ENCODE measurements at places on chromosomes 12 and 14.

GRCh38 chr12:46554460-46554859 lies 181.9 kb upstream of the SLC38A2 start:
- DNase-seq, result no peak

- no peak for DNase-seq
These were observed 16.9 kb upstream of the AICDA start for GRCh38 chr12:8629486-8630033.

DNA sequence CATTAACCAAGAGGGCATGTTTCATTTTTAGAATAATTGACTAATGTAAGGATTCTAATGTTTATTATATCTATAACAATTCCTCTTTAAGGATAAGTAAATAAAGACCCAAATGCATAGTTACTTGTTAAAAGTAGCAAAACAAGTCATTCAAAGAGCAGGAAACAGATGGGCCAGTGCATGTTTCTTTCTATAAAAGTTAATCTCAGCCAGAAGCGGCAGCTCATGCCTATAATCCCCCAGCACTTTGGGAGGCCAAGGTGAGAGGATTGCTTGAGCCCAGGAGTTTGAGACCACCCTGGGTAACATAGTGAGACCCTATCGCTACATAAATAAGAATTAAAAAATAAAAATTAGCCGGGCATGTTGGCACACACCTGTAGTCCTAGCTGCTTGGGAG lies 391.0 kb upstream of the RGS6 start:
- no peak for DNase-seq

DNA sequence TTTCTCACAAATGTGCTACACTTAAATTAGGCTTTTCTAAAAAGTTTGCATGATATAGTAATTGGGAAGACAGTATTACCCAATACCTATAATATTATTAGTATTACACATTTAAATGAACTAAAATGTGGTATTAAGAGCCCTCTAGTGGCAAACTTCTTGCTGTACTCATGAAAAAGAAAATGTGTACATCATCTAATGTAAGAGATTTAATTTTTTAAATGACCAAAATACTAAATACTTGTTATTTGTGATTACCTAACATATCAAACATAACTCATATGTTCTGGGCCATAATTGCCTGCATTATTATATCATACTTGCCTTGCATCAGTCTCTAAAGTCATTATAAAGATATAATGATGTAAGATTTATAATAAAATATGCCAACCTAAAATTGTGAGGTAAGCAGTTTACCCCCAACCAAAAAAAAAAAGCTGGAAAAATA lies 64.2 kb downstream of the DNAI7 start:
- DNase-seq, result no peak

GRCh38 chr14:54652188-54652587 lies 85.3 kb downstream of the SAMD4A start:
- no peak for DNase-seq

- peak; percentile 39 for DNase-seq
These were observed 20.5 kb downstream of the VCPKMT start for GRCh38 chr14:50095895-50096294.

DNA sequence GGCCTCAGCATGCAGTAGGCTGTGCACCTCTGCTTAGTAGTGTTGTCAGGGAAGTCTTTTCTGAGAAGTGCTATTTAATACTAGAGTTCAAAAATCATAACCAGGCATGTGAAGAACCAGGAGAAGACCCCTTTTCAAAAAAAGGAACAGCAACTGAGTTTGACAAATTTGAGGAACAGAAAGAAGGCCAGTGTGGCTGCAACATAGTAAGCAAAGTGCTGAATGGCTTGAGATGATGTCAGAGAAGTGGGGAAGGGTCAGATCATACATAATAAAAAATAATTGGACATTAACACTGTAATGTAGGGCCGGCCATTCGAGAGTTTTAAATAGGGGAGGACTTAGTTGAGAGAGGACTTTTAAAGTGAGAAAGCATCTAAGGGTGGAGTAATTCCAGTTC lies 11.1 kb upstream of the CNTN1 start:
- DNase-seq, result no peak

DNA sequence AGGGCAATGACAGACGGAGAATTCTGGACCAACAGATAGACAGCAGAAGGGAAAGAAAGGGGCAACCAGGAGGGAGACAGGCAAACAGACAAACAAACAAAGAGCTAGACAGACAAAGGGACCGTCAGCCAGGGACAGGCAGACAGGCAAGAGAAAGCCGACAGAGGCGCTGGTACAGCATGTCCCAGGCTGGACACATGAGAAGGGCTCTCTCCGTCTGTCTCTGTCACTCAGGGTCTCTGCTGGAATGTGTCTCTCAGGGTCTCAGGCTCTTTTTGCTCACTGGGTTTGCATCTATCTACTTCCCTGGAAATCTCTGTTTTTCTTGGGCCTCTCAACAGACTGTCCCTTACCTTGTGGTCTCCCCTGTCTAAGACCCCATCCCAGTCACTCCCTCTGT lies 8.2 kb upstream of the SMUG1 start:
- no peak for DNase-seq

- DNase-seq, result no peak
These were observed 491.7 kb upstream of the LMO3 start for GRCh38 chr12:17097674-17098073.

DNA sequence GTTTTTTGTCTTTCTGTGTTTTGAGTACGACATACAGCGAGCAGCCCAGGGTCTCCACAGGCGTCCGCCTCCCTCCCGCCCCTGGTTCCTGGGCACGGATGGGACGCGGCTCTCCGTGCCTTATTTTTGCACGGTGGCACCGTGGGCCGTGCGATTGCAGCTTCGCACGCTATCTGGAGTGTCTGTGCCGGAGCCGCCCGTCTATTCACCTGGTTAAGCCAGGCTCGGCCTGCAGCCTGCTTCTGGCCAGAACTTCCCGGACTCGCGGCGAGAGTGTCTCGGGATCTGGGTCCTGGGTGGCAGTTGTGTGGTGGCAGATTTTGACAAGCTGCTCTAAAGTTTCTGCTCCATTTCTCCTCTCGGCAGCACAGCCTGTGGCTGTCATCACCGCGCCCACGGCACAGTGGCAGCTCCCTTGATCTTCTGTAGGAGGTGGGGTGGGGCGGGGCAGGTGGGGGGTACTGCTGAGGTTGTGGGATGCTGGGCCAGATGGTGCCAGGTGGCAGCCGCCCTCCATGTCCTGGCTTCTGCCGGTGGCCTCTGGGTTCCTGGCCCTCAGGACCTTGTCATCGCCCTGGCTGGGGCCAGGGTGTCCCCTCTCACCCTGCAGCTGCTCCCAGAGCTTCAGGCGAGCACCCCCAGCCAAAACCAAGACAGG lies 2.9 kb downstream of the MMP17 start:
- no peak for DNase-seq

DNA sequence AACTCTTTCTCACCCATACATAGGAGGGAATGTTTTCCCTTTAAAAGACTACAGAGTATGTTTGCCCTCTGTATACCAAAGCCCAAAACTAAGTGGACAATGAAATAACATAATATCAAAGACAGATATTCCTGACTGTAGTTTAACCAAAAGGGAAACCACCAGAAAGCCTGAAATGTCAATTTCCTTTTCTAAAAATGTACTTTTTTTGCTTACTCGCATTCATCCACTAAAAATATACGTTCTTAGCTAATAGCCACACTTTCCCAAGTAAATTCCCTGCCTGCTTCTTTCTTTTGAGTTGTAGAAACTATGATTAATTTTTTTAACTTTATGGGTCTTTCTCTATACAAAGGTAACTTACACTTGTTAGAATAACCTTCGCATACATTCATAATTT lies 280.2 kb downstream of the PDZRN4 start:
- DNase-seq, result no peak

DNA sequence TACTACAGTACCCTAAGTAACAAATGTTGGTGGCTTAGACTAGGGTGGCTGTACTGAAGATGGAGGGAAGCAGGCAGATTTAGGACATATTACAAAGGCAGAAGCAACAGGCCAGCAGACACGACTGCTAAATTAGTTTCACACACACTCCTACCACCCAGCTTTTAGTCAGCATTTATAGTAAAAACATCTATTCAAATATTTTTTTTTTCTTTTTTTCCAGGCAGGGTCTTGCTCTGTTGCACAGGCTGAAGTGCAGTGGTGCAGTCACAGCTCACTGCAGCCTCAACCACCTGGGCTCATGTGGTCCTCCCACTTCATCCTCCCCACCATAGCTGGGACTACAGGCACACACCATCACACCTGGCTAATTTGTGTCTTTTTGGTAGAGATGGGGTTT lies 72.9 kb downstream of the CDK17 start:
- DNase-seq, result no peak

DNA sequence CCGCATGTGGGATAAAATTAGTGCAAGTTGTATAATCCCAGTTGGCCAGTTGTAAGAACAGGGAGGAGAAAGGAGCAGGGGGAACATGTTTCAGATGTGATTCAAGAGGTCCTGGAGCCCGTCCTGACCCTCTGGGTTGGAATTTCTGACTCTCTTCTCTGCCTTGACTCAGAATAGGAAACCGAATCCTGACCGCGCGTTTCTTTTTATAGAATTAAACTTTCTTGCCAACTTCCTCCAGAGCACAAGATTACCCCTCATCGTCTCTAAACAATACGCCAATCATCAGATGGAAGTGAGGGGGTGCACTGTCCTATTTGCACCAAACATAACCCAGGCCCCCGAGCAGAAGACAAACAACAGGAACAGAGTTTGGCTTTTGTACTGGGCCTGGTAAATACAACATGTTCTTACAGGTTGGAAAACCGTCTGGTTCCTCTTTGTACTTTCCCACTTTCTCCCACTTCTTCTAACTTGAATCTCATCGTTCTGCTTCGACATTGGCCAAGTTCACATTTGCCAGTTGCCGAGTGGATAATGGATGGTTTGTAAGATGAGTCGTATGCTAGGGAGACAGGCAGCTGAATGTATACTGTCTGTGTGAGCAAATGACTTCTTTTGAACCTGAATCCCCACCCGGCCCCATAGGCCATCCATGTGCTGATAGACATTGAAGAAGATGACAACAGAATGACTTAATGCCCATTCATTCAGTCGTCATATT lies 42.6 kb upstream of the MED13L start:
- peak; percentile 61 for DNase-seq

GRCh38 chr12:96063046-96063445 lies 27.7 kb upstream of the LTA4H start:
- DNase-seq, result no peak

- peak; percentile 80 for DNase-seq
These were observed at the start of gene TAMALIN for GRCh38 chr12:52006726-52007157. TSS of gene TAMALIN (plus strand) at chr12:52006946. CDS start at chr12:52007020, 74 bp downstream.

All from activated CD8-positive, alpha-beta T cell treated with anti-CD3 and anti-CD28 coated beads, Interleukin-2, amount 10 ng/mL, durations not matched to agents 7 days and 5 days (primary cell).